T-helper 2 cell treated with Interferon-gamma antibody and Interleukin-4, amounts not matched to agents 5 μg/mL and 100 μg/mL, for 36 hours (primary cell): ENCODE measurements at places on chromosomes 1 and 21.

GRCh38 chr21:16742131-16742641 is 770.7 kb upstream of the CXADR start:
- no peak for DNase-seq

DNA sequence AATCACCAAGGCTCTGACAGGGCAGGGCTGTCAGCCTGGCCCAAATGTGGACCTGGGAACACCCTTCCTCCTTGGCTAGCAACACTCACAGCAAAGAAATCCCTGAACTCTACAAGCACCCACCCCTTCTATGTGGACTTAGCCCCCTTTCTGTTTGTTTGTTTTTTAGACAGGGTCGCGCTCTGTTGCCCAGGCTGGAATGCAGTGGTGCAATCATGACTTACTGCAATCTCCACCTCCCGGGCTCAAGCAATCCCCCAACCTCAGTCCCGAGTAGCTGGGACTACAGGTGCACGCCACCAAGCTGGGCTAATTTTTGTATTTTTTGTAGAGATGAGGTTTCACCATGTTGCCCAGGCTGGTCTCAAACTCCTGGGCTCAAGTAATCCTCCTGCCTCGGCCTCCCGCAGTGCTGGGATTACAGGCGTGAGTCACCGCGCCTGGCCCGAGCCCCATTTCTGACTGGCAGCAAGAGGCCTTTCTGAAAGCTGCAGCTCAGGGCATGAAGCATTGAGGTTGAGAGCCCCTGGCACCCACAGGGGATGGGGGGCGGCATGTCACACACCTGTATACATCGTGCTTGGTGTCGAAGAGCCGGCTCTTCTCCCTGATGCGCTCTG is 16.2 kb downstream of the RIPK4 start:
- no peak for DNase-seq

DNA sequence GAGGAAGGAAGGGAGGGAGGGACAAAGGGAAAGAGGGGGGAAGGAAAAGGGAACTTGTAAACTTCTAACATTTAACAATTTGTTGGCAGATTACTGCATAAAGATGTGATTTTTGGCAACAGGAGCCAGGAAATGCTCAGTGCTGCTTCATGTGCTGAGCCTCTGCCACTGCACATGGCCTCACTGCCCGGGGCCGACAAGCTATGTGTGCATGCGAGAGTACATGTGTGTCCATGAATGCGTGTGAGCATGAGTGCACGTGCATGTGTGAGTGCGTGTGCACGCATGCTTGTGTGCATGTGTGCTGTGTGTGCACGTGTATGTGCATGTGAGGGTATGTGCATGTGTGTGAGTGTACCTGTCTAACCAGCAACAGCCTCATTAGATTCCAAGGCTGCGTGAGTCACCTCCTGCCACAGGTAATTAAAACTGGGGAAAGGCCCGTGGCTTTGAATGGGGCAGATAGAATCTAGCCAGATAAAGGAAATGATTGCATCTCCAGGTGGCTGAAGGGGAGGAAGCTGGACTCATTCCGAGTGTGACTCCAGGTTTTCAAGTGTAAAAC is 41.4 kb upstream of the TSPEAR start:
- no peak for DNase-seq

DNA sequence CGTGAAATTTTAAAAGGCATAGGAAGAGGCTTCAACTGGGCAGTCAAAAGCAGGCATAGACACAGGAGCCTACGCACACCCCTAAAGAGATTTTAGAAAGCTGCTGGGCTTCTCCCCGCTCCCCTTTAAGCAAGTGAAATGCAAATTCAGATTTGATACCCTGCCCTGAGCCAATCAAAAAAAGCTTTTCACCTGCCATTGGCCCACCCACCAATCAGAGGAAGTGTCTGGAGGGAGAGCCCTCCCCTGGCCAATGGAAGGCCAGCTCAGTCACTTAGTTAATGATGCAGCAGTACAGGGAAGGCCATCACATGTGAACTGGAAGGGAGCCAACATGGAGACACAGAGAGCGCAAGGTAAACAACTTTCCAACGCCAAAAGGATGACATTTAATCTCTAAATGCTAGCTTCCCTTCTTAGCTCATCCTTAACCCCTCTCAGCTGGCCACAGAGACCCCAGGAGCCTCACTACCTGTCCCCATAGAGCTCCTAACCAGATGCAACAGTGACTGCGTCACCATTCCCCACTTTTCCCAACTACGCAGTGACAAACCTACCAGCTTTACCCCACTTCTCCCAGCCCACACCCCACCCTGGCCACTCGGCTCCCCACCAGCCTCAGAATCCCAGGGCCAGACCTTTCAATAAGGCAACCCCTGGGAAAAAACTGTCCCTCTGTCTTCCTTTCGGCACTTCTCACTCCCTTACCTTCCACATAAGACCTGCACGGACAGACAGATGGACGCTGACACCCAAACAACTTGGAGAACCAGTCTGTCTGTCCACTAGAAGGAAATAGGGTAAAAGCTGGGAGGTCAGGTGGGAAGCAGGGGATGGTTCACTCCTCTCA is 71.0 kb downstream of the CD46 start:
- DNase-seq: peak; percentile 45

GRCh38 chr1:215118081-215118480 is 35.5 kb downstream of the KCNK2 start:
- no peak for DNase-seq
